ENCODE measurements at places on chromosomes 11 and 22.

GRCh38 chr11:30666817-30667216 lies 80.7 kb upstream of the MPPED2 start:
- no peak for DNase-seq

- no peak for DNase-seq
These were observed 1.7 kb downstream of the RASL10A start for GRCh38 chr22:29313576-29314466.

- no peak for DNase-seq
These were observed 17.9 kb downstream of the RFPL1 start for GRCh38 chr22:29456211-29456671.

- no peak for DNase-seq
These were observed 37.1 kb upstream of the CELSR1 start for GRCh38 chr22:46574438-46574992.

DNA sequence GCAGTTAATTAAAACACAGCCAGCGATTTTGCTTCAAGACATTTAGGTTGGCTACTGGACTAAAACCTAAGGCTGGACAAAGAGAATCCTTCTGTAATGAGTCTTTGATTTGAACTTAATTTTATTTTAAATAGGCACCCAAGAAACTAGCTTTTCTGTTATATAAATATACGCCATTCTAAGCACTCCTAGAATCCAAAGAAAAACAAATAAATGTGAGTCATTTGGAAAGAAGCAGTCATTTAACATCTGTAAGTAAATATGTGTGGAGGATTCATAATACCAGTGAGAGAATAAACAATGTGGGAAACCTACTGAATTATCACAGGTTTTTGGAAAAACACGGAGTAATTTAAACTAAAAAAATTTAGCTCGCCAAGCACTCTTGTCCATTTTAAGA lies 1.2 kb upstream of the TECTA start:
- DNase-seq, result no peak

DNA sequence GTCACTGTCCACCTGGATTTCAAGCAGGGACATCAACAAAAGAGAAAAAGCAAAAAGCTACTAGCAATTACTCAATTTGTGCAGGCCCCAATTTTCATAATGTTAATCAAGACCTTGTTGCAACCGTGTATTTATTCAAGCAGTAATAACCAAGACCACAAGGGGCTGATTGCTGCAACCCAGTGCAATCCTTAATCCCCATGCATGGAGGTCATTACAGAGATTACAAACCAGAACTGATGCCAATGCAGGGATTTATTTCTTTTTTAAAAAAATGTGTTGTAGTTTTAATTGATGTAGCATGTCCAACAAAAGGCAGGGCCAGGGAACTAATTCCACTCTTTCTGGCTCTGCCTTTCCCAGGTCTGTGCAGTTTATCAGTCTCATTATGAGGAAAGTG lies 18.4 kb downstream of the TECTA start:
- no peak for DNase-seq

DNA sequence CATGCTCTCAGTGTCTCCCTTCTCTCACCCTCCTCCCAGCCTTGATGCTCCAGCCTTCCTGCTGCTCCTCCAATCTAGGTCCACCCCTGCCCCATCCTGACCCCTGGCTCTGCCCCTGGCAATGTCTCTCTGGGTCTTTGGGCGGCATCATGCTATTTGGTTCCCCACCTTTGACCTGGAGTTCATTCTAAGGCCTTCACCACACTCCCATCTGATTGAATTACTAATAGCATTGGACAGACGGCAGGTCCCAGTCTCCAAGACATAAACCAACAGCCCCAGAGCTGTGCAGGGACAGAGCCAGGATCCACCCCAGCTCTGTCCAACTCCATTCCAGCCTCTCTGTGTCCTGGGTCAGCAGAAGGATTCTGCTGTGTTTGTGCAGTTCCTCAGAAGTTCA lies 7.2 kb downstream of the APOL4 start:
- DNase-seq, result no peak

- no peak for DNase-seq
These were observed 3.0 kb downstream of the SLC36A4 start for GRCh38 chr11:93194673-93195291.

- DNase-seq, result no peak
These were observed 126.4 kb downstream of the SEZ6L start for GRCh38 chr22:26295563-26296126.

GRCh38 chr22:18048041-18048440 lies 23.7 kb upstream of the MICAL3 start:
- DNase-seq, result no peak

GRCh38 chr11:128190312-128190711 lies 397.0 kb downstream of the ETS1 start:
- DNase-seq, result no peak

GRCh38 chr22:46027211-46028105 lies 50.5 kb upstream of the WNT7B start:
- DNase-seq, result no peak

- DNase-seq, result no peak
These were observed 81.6 kb downstream of the FLI1 start for GRCh38 chr11:128775468-128775867.

DNA sequence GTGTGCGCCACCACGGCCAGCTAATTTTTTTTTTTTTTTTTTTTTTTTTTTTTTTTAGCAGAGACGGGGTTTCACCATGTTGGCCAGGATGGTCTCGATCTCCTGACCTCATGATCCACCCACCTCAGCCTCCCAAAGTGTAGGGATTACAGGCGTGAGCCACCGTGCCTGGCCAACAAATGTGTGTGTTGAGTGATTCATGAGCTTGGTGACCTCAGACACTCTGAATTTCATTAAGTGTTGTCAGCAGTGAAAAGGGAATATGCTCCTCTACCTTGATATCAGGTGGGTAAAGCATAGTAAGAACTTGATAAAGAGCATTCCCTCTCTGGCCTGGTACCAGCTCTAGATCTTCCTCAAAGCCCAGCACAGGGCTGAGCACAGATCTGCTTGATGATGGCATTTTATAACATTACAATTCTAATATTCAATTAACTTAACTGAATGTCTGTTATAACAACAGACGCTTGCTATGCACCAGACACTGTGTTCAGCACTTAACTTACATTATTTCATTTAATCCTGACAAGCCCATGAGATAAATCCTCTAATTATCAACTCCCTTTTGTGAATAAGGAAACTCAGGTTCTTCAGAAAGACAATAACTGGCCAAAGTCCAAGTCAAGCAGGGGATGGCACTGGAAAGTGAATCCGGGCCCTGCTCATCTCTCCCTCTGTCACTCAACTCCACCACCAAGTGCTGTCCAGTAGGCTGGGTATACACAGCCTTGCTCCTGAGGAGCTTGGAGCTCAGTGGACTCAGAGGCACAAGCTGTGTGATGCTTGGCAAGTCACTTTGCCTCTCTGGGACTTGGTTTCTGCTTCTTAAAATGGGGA lies 13.0 kb downstream of the TBC1D10A start:
- no peak for DNase-seq

GRCh38 chr11:33222052-33222750 lies 35.0 kb upstream of the HIPK3 start:
- DNase-seq, result no peak

GRCh38 chr11:121389651-121390050 lies 62.5 kb upstream of the SORL1 start:
- DNase-seq, result no peak

GRCh38 chr11:123431619-123432018 lies 1.6 kb downstream of the GRAMD1B start:
- DNase-seq, result no peak

GRCh38 chr11:97290464-97291041 lies 900.7 kb downstream of the JRKL start:
- DNase-seq, result no peak

DNA sequence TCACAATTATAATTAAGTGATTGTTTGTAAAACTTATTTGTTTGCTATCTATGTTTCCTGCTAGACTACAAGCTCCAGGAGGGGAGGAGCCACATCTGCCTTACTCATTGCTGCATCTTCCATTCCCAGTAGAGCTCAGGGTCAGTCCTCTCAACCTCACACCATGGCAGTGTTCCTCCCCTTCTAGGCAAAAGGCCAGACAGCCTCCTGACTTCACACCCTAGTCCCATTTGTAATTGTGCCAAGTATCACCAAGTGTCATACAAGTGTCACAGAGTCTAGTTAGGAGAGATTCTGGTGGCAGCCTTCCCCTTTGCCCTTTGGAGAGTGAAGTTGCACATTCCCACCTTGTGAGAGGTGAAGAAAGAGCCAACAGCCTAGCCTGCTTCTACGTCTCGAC lies 490.4 kb downstream of the INSC start:
- DNase-seq, result no peak

GRCh38 chr11:74608431-74608830 lies 16.0 kb downstream of the POLD3 start:
- no peak for DNase-seq

GRCh38 chr11:2419638-2420501 lies 19.3 kb downstream of the TSSC4 start:
- peak; percentile 26 for DNase-seq

- peak; percentile 69 for DNase-seq
These were observed 8.5 kb downstream of the YPEL4 start for GRCh38 chr11:57641011-57641807.

GRCh38 chr11:83845797-83846196 lies 559.6 kb upstream of the CCDC90B start:
- no peak for DNase-seq

GRCh38 chr11:118002010-118002540 lies 15.9 kb downstream of the IL10RA start:
- no peak for DNase-seq

- no peak for DNase-seq
These were observed 350.4 kb upstream of the B3GAT1 start for GRCh38 chr11:134762248-134763029.

GRCh38 chr11:67640021-67640757 lies 626 bp upstream of the TBX10 start:
- DNase-seq, result no peak

DNA sequence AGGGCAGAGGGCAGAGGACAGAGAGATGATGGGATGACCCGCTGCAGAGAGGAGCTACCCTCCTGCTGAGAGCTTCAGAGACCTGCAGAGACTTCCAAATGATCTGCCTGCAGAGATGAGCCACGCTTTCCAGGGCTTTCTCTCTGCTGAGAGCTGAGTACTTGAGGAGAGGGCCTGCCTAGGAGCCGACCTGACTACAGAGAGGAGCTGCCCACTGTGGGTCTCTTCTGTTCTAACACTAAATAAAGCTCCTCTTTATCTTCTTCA lies 45.9 kb upstream of the SC5D start:
- DNase-seq, result no peak

- no peak for DNase-seq
These were observed 146.2 kb downstream of the DBX1 start for GRCh38 chr11:20014067-20014402.

DNA sequence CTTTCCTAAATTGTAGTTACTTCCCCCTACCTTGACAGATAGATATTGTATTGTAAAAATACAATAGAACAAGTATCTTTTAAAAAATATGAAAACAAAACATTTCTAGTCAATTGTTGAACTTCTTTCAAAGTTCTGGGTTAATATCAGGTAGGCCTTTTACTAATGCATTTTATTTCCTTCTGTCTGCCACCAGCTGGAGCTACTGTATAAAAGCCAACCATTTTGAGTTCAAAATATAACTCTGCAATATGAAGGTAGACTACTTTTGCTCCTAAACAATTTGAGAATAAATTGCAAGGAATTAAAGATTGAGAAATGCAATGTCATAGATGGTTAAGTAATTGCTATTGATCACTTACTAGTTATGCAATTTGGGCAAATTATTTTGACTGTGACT lies 22.1 kb upstream of the LIN7C start:
- DNase-seq, result no peak

GRCh38 chr11:117328375-117329010 lies 839 bp downstream of the CEP164 start:
- DNase-seq, result no peak

- no peak for DNase-seq
These were observed 408.5 kb downstream of the OPCML start for GRCh38 chr11:133123796-133124195.

- DNase-seq, result no peak
These were observed 396.7 kb downstream of the BUD13 start for GRCh38 chr11:116376054-116376453.

GRCh38 chr11:115159207-115159606 lies 345.0 kb downstream of the CADM1 start:
- DNase-seq, result no peak

- DNase-seq, result no peak
These were observed 28.0 kb upstream of the L3MBTL2 start for GRCh38 chr22:41177040-41177621.

DNA sequence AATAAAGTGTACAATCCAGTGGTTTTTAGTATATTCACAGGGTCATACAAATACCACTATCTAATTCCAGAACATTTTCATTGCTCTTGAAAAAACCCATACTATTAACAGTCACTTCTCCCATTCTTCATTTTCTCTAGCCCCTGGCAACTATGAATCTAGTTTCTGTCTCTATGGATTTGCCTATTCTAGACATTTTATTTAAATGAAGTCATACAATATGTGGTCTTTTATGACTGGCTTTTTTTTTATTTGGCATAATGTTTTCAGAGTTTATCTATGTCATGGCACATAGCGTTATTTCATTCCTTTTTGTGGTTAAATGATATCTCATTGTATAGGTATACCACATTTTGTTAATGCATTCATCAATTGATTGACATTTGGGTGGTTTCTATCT lies 59.4 kb downstream of the KDM2A start:
- no peak for DNase-seq

- no peak for DNase-seq
These were observed 28.0 kb upstream of the CCDC188 start for GRCh38 chr22:20178915-20179227.

GRCh38 chr22:49444781-49445180 lies 382.9 kb downstream of the BRD1 start:
- DNase-seq, result no peak

DNA sequence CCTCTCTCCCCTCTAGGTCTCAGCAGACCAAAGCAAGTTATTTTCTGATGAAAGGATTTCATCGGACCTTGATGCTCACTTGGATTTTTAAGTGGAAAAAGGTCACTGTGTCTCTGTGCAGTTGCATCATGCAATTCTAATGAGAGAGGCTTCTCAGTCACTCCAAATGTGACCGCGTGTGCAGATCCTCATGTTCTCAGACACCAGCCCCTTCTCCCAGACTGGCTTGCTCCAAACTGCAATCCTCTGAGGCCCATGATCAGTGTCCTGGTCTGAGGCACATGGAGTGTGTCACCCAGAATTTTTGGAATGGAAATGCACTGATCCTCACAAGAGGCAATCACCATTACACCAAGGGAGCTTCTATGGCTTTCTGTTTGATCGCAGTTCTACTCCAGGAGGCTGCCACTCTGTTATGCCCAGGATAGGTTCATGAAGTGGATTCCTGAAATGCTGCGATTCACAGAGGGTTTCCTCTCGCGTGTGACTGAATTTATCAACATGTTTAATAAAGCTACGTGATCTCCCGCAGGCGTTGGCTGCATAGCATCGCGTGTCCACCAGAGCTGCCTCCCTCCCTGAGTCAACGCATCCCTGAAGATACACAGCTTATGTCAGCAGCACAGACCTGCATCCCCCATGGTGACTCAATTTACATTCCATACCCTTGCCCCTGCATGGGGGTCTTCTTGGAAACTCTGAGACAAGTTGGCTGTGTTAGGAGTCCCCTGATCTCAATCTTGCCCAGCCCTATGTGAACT lies 544.6 kb upstream of the B3GAT1 start:
- DNase-seq, result no peak

- DNase-seq, result no peak
These were observed 102.1 kb downstream of the GRAMD1B start for GRCh38 chr11:123532131-123532530.

Measured in KG1 (cell line).